ENCODE measurements at places on chromosomes 2 and 18.
A peak's percentile ranks its signal among the peaks of the same experiment; 100 is the strongest.

- peaks cover 4% of the 10 kb centered on the region for H3K27me3 ChIP-seq
- no peak overlapping the region for H3K4me3 ChIP-seq
- H3K36me3 ChIP-seq: no peaks in the 10 kb centered on the region
Observed at GRCh38 chr2:151991010-151991409, 107.8 kb downstream of the CACNB4 start.

- H3K36me3 ChIP-seq: no peaks in the 10 kb centered on the region
- no peak for DNase-seq
- no peak overlapping the region for H3K4me3 ChIP-seq
Observed at GRCh38 chr18:10863026-10863425, 286.3 kb downstream of the PIEZO2 start.

DNA sequence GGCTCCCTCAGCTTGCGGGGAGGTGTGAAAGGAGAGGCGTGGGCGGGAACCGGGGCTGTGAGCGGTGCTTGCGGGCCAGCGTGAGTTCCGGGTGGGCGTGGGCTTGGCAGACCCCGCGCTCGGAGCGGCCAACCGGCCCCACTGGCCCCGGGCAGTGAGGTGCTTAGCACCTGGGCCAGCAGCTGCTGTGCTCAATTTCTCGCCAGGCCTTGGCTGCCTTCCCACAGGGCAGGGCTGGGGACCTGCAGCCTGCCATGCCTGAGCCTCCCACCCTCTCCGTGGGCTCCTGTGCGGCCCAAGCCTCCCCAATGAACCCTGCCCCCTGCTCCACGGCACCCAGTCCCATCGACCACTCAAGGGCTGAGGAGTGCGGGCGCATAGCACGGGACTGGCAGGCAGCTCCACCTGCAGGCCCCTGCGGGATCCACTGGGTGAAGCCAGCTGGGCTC is 48.2 kb downstream of the RNF138 start:
- no peak overlapping the region for H3K4me3 ChIP-seq
- peaks cover 5% of the 10 kb centered on the region for H3K36me3 ChIP-seq
- H3K27me3 ChIP-seq: peaks cover 6% of the 10 kb centered on the region
- DNase-seq: no peak

- DNase-seq: no peak
- H3K27me3 ChIP-seq: peaks cover 3% of the 10 kb centered on the region
- no peak overlapping the region for H3K27ac ChIP-seq
- H3K4me1 ChIP-seq: peaks cover 3% of the 10 kb centered on the region
Observed at GRCh38 chr2:149315461-149315860, 14.9 kb upstream of the LYPD6 start.

GRCh38 chr2:144324446-144325045 is 195.4 kb downstream of the ZEB2 start:
- no peak for DNase-seq
- H3K27ac ChIP-seq: peak overlapping the region; percentile 99
- H3K27me3 ChIP-seq: no peaks in the 10 kb centered on the region
- H3K36me3 ChIP-seq: peaks cover 60% of the 10 kb centered on the region
- peak overlapping the region; percentile 60 for H3K4me3 ChIP-seq

- no peaks in the 10 kb centered on the region for H3K36me3 ChIP-seq
- no peak overlapping the region for H3K4me3 ChIP-seq
- no peak overlapping the region for H3K27ac ChIP-seq
- peaks cover 16% of the 10 kb centered on the region for H3K27me3 ChIP-seq
Observed at GRCh38 chr2:44777036-44777435, 164.5 kb upstream of the SIX3 start.

DNA sequence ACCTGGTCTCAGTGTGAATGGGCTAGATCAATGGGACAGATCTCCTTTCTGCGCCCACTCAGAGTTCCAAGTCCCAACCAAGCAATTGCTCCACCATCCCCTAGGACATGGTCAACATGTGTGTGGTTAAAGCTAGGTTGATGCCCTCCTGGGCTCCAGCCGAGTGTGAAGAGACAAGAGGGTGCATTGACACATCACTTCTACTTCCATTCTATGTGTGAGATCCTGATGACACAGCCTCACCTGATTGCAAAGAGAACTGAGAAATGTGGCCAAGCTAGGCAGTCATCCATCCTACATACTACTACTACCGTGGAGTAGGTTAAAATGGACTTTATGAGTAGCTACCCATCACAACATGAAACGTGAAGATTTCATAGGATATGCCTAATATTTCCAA is 106.8 kb downstream of the NCKAP5 start:
- no peaks in the 10 kb centered on the region for H3K27me3 ChIP-seq
- H3K36me3 ChIP-seq: no peaks in the 10 kb centered on the region
- no peak for DNase-seq
- no peaks in the 10 kb centered on the region for H3K4me1 ChIP-seq

GRCh38 chr2:158583923-158584322 is 127.2 kb downstream of the PKP4 start:
- DNase-seq: no peak
- H3K4me3 ChIP-seq: no peak overlapping the region
- no peak overlapping the region for H3K27ac ChIP-seq
- H3K36me3 ChIP-seq: no peaks in the 10 kb centered on the region

GRCh38 chr2:99734236-99734635 is 244.4 kb upstream of the REV1 start:
- H3K36me3 ChIP-seq: no peaks in the 10 kb centered on the region
- H3K27ac ChIP-seq: no peak overlapping the region
- no peak for DNase-seq
- H3K4me3 ChIP-seq: no peak overlapping the region
- H3K4me1 ChIP-seq: no peaks in the 10 kb centered on the region
- no peaks in the 10 kb centered on the region for H3K27me3 ChIP-seq

DNA sequence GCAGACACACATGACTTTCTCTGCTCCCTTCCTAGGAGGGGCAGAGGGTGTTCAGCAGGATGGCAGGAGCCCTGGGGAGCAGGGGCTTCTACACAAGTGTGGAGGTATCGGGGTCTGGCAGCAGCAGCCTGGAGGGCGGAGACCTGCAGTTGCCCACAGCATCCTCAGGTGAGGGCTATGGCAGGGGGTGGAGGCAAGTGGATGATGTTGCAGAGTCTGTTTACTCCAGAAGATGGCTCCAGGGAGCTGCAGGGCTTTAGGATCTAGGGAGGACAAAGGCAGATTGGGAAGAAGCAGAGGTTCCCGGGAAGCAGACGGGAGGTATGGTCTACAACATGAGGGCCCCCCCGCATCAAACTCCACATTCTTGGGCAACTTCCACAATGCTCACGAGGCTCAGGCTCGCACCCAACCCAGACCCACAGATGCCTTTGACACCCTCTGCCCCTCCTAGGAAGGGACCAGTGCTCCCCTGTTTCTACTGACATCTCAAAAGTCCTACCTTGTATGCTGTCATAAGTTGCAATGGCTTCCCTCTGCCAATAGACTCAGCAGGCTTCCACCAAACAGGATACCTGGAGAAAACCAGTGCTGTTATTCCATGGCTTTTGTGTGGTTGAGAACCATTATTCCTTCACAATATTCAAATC is 12.0 kb upstream of the ATP6V1C2 start:
- peaks cover 5% of the 10 kb centered on the region for H3K4me1 ChIP-seq
- DNase-seq: no peak
- H3K4me3 ChIP-seq: no peak overlapping the region
- no peak overlapping the region for H3K27ac ChIP-seq
- H3K27me3 ChIP-seq: peaks cover 31% of the 10 kb centered on the region

DNA sequence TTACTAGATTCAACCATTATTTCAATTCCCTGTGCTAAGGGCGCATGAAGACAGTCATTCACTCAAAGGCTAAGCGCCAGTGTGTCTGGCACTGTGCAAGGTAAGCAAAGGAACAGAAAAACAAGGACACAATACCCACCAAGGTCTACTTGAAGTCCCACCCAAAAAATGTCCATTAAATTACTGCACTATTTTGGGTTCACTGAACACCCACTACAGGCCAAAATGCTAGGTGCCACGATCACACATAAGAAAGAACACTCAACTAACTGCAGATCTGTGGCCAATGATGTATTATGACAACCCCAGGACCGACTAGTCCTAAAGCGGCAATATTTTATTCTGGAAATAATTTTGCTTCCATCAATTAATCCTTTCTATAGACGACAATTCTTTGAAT is 1.8 kb downstream of the TMEM131 start:
- no peaks in the 10 kb centered on the region for H3K36me3 ChIP-seq
- no peaks in the 10 kb centered on the region for H3K27me3 ChIP-seq
- H3K27ac ChIP-seq: peak overlapping the region; percentile 22
- H3K4me1 ChIP-seq: peaks cover 32% of the 10 kb centered on the region
- H3K4me3 ChIP-seq: peak overlapping the region; percentile 96

- no peak overlapping the region for H3K27ac ChIP-seq
- peaks cover 39% of the 10 kb centered on the region for H3K27me3 ChIP-seq
- H3K4me1 ChIP-seq: peaks cover 12% of the 10 kb centered on the region
- no peak overlapping the region for H3K4me3 ChIP-seq
- DNase-seq: no peak
Observed at GRCh38 chr18:9968081-9968848, 54.4 kb downstream of the VAPA start.

GRCh38 chr2:74816540-74817303 is 17.2 kb upstream of the HK2 start:
- H3K4me1 ChIP-seq: peaks cover 12% of the 10 kb centered on the region
- H3K27ac ChIP-seq: no peak overlapping the region
- H3K27me3 ChIP-seq: peaks cover 34% of the 10 kb centered on the region

DNA sequence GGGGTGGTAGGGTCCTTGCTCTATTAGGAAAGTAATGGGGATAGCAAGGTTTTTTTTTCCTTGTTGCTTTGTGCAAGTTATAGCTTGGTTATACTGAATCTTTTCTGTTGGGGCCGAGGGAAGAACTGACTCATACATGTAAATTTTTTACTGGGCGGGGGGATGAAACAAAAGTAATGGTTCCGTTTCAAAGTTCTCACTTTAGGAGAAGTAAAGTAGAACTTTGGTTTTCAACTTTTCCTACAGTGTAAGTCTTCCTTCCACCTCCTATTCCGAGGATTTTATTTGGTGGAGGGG is 1.1 kb downstream of the AFTPH start:
- peaks cover 41% of the 10 kb centered on the region for H3K4me1 ChIP-seq
- H3K4me3 ChIP-seq: peak overlapping the region; percentile 100
- peaks cover 33% of the 10 kb centered on the region for H3K36me3 ChIP-seq
- no peak for DNase-seq

DNA sequence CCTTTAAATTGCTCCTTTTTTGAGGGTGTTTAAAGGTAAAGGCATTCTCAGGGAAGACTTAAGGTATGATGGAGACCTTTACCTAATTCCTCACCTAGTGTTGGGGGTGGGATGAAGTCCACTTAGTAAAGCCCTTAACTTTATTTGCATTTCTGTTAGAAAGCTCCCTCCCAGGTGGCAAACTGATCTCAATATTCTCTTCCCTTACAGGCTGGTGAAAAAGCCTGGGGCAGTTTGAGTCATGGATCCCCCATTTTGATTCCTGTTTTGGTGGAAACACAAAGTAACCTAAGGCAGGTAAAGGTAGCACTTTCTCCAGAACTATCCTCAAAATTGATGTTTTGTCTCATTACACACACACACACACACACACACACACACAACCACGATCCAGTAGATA is 33.8 kb upstream of the HNRNPA3 start:
- H3K4me3 ChIP-seq: no peak overlapping the region
- H3K27me3 ChIP-seq: peaks cover 30% of the 10 kb centered on the region
- H3K27ac ChIP-seq: no peak overlapping the region
- no peaks in the 10 kb centered on the region for H3K4me1 ChIP-seq
- H3K36me3 ChIP-seq: no peaks in the 10 kb centered on the region
- no peak for DNase-seq

Measured in activated T-helper 2 cell treated with anti-CD3 and anti-CD28 coated beads, Interferon-gamma antibody, Interleukin-2, Interleukin-4, amounts not matched to agents 10 μg/mL and 5 μg/mL and 100 μg/mL, durations not matched to agents 14 hours and 24 hours and 36 hours (primary cell).